ENCODE measurements at places on chromosomes 3 and 15.

DNA sequence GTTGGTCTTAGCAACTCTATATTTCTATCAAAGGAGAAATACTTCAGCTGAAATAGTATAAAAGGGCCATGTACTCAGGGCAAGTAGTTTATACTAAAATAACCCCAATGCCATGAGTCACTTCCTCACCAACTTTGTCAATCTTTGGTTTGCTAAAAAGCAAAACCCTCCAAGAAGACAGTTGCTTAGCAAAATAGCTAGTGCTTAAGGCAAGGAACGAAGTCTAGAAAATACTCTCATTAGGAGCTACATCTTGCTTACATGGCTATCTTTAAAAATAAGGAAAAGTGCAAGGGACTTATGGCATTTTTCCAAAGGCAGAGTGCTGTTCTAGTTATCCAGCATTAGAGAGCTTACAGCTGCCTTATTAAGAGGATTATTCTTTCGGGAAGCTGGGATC is 28.4 kb downstream of the P3H2 start:
- no peak for DNase-seq

- DNase-seq, result no peak
Measured at GRCh38 chr3:124275412-124275811, 283.5 kb upstream of the ROPN1 start.

DNA sequence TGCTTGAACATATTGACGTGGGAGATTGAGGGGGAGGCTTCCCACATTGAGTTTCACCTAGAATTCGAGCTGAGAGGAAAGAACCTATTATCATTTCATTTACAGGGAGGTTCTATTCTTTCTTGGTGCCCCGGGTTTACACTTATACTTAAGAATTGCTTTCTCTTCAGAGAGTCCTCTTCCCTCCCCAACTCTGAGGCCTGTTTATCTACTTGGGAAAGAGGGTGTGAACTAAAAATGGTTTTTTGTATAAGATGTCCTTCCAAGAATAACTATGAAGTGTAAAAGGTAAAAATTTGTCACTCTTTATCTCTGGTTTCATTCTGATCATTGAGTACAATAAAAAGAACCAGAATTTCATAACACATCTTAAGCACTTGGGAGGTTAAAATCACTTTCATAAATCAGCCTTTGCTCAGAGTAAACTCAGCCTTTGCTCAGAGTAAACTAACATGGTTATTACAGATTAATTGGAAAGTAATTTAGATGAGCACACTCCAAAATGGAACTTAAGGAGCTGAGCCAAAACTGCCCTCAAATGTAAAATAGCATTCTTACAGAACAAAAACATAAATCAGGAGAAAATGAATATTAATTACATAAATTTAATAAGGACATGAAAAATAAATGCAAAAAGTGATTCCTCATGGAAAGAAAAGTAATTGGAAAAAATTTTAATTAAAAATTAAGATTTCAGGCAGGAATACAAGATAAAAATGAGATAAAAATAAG is 75.2 kb downstream of the GADL1 start:
- DNase-seq, result no peak

DNA sequence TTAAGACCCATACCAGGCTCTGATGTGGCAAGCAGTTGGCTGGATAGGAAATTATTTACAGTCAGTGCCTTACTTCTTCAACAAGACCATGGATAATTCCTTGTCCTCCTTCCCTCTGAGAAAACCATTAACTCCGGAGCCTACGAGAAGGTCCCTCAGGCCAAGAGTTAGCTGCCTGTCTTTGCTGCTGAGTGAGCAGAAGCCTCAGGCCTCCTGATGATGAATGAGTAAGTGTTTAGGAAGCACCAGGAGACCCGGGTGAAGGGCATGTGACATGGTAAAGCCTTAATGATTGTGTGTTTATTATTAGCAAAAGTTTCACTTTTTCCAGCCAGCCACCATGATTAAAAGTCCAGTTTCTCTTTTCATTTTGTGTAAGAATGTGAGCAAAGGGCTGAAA is 174.9 kb upstream of the TOPAZ1 start:
- no peak for DNase-seq

- DNase-seq, result no peak
Measured at GRCh38 chr15:56894601-56895000, 23.8 kb upstream of the TCF12 start.

DNA sequence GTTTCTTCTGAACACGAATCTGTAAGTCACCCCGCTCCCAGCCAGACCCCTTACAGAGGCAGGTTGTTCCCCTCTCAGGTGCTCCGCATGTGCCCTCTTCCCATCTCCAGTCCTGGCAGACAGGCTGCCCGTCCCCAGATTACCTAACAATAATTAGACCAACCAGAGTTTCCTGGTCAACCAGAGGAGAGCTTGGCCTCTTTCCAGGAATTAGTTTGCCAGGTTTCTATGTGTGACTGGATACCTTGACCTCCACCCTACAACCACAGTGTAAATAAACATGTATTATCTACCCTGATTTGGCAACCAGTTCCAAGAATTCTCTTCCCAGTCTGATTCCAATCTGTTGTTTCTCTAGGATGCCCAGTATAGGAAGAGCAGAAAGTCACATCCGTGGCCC is 178.0 kb upstream of the UMPS start:
- no peak for DNase-seq

GRCh38 chr3:194773216-194773615 is 87.5 kb downstream of the FAM43A start:
- no peak for DNase-seq

DNA sequence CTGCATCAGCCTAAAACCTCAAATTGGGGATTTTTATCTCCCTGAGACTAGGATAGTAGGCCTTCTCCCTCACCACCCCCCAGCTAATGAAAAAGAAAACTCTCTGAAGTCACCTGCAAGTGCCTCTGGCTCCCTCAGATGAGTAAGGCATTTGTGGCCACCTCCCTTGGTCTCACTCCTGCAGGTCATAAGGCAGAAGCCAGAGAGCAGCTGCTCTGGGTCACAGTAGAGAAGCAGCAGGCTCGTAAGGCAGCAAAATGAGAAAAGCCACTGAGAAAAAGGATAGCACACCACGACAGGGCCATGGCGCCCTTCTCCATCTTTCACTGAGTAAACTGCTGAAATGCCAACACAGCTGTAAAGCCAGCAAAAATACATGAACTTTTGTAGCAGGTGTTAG is 296.7 kb upstream of the DPH6 start:
- no peak for DNase-seq

GRCh38 chr3:179286331-179286730 is 35.4 kb upstream of the KCNMB3 start:
- DNase-seq, result no peak

DNA sequence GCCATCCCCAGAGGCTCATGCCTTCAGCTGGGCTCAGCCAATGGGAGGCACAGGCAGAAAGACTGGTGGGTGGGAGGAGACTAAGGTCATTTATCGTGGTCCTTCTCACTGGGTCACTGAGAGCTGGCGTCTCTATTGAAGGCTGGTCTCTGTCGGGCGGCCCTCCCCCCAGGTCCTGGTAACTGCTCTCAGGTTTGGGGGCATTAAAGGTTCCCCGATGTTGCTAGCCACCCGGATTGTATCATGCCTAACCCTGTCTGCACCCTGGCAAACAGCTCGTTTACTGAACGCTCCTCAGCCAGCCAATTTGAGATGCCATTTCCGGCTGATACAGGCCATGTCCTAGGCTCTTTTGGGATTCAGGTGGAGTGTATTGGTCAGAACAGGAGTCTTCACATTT is 10.5 kb downstream of the SELENOS start:
- DNase-seq, result no peak

GRCh38 chr3:46693892-46694226 is 380 bp upstream of the ALS2CL start:
- peak; percentile 72 for DNase-seq

GRCh38 chr3:184409331-184409926 is 29.6 kb downstream of the CHRD start:
- no peak for DNase-seq

GRCh38 chr3:59161048-59161447 is 111.2 kb upstream of the CFAP20DC start:
- no peak for DNase-seq

- no peak for DNase-seq
Measured at GRCh38 chr15:68340726-68341671, 63.5 kb downstream of the FEM1B start.

DNA sequence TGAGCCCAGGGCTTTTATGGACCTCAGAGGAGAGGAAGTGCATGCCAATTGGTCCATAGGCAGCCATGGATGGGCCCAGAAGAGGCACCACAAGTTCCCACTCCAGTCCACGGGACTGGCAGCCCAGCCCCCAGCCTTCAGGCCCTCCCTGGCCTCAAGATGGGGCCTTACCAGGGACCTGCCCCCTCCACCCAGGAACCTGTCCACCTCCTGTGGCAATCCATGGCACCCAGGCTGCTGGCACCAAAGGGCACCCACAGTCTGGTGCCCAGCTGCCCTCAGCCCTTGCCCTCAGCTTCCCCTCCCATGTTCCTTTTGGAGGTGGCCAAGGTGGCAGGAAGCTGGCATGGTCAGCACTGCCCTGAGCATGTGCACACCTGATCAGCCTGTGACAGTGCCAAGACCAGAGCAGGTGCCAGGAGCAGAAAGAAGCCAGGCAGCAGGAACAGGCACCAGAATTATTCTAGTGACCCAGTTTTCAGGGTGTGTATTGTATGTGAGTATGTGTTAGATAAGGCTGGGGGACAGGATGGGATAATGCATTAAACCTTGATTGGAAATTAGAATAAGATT is 415.0 kb downstream of the NTRK3 start:
- no peak for DNase-seq

DNA sequence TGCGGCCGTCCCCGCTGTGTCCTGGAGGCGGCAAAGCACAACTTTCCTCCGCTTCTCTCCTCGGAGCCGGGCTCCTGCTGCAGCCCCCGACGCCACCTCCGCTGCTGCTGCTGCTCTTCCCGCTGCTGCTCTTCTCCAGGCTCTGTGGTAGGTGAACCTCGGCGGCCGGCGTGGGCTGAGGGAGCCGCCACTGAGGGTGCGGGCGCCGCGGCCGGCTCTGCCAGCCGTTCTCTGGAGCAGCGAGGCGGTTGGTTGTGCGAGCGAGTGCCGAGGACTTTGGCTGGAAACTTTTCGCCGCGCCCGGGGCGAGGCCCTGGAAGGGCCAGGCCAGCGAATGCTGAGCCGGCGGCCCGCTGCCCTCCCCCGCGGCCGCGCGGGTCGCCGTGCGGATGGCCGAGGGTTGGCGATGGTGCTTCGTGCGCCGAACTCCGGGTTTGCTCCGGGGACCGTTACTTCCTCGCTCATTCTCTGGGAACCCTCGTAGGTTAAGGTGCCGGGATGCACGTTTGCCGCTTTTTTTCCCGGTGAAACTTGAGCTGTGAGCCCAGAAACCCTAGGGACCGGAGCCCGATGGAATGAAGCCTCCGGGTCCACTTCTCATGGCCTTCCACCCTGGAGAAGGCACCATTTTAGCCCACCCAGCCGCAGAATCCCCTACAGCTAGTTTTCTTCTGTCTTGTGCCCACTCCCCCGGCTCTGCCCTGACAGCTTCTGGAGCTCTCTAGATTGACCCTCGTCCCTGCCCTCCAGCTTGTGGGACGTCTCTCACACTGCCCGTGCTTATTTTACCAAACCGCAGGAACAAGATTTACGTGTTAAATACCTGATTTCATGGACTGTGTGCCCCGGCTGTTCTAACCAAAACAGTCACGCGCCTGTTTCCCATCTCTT is 660 bp downstream of the NECTIN3 start:
- DNase-seq, result peak; percentile 57

DNA sequence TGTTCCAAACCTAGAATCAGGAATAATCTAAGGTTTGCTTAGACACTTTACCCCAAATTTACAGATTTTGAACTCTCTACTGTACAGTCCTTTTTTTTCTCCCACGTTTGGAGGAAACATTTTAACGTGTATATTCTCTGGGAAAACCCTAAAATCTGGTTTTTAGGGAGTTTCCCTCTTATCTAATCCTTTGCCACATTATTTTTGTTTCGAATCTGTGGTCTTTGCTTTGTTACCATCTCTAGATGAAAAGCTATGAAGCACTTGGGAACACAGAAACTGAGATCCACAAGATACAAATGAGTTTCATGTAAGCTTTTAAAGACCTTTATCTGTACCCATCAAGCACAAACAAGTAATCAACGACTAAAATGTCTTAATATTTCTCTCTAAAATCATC is 41.3 kb downstream of the PLD1 start:
- no peak for DNase-seq

DNA sequence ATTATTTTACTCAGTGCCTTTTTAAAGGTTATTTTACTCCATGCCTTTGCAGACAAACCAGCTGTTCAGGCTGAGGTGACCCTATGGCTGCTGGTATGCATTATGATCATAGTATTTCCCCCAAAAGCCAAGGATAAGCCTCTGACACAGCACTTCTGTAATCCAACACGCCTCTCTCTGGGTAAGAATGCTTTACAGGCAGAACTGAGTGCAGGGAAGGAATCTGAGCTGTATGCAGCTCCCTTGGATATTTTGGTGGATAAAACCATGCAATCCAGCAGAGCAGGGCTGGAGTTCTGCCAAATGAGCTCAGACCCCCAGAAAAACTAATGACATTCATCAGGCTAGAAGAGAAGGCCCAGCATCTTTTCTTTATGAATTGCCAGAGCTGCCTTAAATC is 11.7 kb upstream of the MAP1A start:
- no peak for DNase-seq

DNA sequence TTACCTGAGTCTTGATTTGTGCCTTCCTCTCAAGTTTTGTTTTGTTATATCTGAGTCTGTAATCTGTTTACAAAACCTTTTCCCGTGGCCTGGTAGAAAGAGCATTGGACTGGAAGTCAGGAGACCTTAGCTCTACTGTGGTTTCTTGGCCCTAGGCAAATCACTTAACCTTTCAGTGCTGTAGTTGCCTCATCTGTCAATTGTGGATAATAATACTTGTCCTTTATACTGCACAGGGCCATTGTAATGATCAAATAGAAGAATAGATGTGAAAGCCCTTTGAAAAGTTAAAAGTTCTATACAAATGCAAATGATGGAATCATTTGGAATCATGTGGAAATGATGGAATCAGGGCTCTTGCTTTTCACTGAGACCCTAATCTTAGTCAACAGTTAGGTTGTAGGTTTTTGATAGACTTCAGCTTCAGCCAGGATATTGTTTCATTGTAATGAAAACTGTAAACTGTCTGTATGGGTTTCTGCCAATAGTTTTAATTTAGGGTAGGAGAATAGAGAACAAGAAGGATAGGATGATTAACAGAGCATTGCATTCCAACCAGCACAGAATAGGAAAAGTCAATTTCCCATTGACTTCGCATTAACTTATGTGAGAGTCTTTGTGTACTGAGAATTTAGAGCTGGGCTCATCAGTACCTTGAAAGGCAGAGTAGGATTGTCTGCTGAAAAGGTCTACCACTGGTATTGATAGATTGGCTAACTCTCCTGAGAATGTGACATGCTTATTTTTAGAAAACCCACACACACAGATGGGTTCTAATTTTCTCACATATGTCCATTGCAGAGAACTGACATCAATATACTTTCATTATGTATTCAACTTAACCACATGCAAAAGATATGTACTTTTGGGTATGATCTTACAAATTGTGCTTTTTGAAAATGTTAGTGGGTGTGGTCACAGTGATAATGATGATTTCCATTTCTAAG is 21.8 kb downstream of the MAP2K5 start:
- no peak for DNase-seq

- no peak for DNase-seq
Measured at GRCh38 chr3:36211652-36211999, 168.7 kb upstream of the STAC start.
